ENCODE measurements at places on chromosomes 2 and 18. TPM values are rescaled to one million over a fixed set of nuclear protein-coding genes. Genes with fewer than 3 reads are reported as not detected.
A peak's percentile ranks its signal among the peaks of the same experiment; 100 is the strongest.

DNA sequence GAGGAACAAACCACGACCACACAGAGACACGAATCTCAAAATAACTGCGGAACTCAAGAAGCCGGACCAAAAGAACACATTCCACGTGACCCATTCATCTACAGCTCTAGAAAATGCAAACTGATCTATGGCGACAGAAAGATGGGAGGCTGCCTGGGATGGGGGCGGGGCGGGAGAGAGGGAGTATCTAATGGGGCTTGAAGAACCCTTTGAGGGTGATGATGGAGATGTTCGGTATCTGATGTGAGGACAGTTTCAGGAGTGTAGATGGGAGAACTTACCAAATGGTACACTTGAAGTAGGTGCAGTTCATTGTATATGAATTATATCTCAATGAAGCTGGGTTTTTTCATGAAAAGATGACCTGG lies 34.6 kb upstream of the KLF11 start:
- DNase-seq: peak; percentile 53

GRCh38 chr2:29000481-29000880 lies 19.4 kb downstream of the TOGARAM2 start:
- DNase-seq: peak; percentile 91

DNA sequence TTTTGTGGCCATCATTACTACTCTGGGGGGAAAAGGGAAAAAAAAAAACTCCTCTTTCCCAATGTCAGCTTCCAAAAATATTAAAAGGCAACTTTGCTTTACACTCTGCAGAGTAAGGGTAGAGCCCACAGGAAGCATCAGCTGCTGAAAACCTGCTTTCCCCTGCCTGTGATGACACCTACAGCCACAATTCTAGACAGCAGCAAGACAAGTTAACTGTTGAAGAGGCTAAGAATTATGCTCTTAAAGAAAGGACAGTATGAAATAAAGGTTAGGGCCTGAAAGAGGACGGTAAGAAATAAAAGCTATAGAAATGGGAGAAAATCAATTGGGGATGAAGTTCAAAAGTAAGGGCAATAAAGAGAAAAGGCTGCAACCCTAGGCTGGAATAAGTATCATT lies 3.0 kb downstream of the PDE11A start:
- no peak for DNase-seq

DNA sequence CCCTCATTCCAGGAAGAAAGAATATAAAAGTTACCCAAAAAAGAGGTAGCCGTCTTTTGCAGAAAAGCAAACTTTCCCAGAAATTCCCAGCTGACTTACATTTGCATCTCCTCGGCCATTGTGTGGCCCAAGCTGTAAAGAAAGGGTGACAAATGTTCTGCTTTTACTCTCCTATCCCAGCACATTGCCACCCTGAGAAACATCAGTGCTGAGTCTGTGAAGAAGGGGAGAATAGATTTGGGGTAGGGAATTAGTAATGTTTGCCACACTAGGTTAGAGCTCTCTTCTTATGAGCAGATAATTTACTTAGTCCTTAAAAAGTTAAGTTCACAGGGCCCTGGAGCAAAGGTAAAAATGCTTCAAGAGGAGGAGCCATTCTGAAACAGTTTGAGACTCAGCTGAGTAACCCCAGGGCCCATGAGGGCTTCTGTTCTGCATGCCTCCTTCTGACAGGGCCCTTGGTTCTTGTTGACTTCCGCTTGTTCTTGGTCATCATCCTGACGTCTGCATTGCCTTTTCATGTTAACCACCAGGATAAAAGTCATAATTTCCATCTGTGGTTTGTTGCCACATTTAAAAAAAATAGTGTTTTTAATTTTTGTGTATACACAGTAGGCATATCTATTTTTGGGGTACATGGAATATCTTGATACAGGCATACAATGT lies 550.7 kb downstream of the RNF144A start:
- no peak for DNase-seq

DNA sequence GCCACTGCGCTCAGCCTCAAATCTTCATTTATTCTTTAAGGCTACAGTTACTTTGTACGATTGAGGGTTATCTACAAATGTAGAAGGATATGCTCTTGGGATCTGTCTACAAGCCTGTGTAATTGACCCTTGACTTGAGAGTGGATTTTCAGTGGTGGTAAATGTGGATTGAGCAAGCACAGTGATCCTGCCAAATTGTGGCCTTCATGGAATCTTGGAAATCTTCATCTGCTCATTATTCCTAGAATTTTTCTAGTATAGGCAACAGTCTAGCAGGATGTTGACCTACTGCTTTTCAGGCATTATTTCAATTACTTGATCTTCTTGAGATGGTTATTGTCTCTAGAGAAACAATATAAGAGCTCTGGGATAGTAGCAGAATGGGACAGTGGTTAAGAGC lies 226.1 kb upstream of the REV1 start:
- DNase-seq: no peak

DNA sequence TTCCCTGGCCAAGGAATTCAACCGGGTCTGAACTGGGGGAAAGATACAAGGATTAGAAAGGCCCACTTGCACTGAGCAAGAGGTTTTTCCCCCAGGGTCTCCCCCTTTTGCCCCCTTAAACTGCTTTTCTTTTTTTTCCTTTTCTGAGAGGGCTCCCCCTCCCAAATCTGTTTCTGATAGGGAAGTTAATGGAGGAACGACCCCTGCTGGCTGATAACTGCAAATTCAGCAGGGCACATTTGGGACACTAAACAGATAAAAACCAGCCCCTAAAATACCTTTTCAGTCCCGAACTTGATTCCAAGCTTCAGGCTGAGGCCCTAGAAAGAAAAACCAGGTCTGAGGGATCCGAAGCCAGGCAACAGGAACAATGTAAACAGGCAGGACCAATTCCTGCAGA lies 1012.4 kb upstream of the CRIM1 start:
- DNase-seq: no peak

DNA sequence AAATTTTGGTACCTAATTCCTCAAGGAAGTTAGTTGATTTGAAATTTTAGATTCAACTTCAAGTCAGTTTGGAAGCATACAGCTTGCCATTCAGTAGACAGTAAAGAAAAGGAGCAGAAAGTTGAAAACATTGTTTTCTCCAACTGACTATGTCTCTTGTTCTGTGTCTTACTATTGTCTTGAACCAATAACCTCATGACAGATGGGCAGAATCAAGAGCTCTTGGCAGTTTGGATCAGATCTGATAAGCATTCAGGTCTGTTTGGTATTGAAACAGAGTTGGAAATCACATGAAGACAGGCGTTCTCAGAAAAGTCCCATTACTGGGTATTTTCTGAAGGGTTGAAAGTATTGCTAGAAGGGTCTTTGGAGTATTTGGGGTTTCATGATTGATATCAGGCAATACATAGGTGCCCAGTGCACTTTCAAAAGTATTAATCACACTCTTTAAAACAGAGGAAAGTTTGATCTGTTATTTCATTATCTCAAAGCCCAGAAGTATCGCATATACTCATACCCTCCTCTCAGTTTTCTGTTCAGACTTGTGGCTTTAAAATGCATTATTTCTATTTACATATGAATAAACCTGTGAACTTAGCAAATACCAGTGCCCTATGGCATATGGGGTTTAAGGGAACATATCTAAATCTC lies 428.4 kb upstream of the ZEB2 start:
- no peak for DNase-seq

DNA sequence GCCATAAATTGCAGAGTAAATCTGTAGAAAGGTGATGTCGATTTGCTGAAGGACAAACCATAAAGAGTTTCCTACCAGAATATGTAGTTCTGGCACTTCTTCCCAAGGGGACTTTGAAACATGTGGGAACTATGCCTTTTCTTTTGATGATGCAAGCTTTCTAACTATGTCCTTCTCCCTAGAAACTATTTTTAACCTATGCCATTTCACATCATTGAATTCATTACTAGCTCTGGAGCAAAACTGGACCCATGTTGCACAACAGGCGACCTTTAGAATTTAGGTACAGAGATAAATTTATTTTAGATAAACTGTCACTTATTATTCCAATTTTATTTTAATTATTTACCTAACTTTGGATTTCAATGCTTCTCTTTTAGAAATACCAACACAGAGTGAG lies 186.5 kb downstream of the CCDC102B start:
- no peak for DNase-seq

- DNase-seq: no peak
Observed at GRCh38 chr2:64024259-64024949, 5.2 kb upstream of the VPS54 start.

GRCh38 chr2:199455545-199456382 lies 2.0 kb downstream of the SATB2 start:
- DNase-seq: peak; percentile 79

- no peak for DNase-seq
Observed at GRCh38 chr2:95392730-95393455, 9.6 kb upstream of the FAHD2A start.

DNA sequence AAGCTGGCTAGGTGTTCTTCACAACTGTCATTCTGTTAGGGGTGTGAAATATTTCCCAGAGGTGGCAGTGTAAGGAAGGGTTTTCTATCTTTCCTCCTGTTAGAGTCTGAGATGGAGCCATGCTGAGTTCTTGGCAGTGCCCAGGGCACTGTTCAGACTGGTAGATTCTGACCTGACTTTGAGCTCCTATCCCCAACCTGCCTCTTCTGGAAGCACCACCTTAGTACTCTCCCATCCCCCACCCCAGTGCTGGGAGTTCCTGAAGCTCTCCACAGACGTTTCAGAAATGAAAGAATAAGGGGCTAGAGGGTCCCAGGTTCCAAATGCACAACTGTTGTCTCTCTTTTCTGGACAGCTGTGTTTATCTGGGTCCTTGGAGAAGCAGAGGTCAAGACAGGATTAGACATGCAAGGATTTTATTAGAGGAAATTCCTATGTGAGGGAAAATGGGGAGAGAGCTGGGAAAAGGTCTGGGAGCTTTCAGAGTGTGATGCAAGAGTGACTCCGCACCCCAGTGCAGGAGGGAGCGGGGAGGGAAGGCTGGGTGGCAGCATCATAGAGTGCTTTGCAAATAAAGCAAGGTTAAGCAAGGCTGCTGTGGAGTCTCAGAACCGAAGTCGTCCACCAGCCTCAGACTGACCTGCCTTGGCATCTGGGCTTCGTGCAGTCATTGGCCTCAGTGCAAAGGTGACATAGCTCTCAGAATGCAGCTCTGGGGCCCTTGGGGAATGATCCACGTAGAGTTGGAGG lies 75.5 kb downstream of the SLC4A3 start:
- no peak for DNase-seq

- DNase-seq: no peak
Observed at GRCh38 chr2:54836477-54836876, 113.0 kb downstream of the EML6 start.

GRCh38 chr2:36381993-36382392 lies 26.4 kb downstream of the CRIM1 start:
- no peak for DNase-seq

DNA sequence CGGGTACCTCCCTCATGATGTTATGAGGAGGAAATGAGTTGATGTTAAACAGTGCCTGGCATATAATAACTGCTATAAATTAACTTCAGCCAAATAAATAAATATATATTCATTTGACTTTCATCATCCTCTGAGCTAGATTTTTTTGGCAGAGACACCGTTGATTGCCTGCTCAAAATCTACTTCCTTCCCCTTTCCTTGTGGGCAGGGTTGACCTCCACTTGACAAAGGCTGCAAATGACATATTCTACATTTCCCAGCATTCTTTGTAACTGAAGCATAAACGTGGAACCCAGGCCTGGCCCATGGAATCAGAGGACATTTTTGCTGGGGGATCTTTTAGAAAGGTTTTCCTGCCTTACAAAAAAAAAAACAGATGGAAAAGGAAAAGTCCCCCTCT lies 177.8 kb downstream of the TXNL1 start:
- DNase-seq: no peak

DNA sequence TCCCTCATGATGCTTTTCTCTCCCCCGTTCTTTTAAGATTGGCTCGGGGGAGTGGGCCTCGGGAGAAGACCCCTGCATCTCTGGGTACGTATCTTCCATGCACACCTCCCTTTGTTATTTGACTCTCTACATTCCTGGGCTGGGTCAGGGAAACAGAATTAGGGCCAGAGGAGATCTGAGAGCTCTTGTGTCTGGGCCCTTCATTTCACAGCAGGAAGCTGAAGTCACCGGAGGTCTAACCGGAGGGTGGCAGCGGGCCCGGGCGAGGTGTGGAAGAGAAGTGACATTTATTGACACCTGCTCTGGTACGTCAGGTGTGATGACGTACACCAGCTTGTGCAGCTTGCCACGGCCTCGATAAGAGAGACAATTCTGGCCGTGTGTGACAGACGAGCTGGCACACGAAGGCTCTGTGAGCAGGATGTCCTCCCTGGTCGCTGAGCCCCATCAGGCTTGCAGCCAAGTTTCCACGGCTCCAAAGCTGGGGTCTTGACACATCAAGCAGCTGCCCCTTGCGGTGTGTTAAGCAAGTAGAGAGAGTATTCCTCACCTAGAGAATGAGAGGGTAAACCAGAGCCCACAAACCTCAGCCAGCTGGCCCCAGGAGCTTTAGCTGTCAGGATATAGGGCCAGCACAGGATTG lies 30.4 kb downstream of the TOGARAM2 start:
- DNase-seq: no peak

- no peak for DNase-seq
Observed at GRCh38 chr18:36613069-36613468, 215.7 kb downstream of the TPGS2 start.

TSGA10 gene
- total RNA-seq: 2.3 TPM

HOXD8 gene
- 30.6 TPM for total RNA-seq

ABCG5 gene
- total RNA-seq: not detected

NLRC4 gene
- 4.0 TPM for total RNA-seq

GKN2 gene
- total RNA-seq: not detected

GLI2 gene
- total RNA-seq: 21.1 TPM

SRSF7 gene
- 103 TPM for total RNA-seq

INO80C gene
- 12.4 TPM for total RNA-seq

PIKFYVE gene
- 26.1 TPM for total RNA-seq

EVX2 gene
- not detected for total RNA-seq

CNDP1 gene
- total RNA-seq: 0.19 TPM

NYAP2 gene
- total RNA-seq: not detected
